ENCODE measurements at places on chromosomes 5 and 9.

DNA sequence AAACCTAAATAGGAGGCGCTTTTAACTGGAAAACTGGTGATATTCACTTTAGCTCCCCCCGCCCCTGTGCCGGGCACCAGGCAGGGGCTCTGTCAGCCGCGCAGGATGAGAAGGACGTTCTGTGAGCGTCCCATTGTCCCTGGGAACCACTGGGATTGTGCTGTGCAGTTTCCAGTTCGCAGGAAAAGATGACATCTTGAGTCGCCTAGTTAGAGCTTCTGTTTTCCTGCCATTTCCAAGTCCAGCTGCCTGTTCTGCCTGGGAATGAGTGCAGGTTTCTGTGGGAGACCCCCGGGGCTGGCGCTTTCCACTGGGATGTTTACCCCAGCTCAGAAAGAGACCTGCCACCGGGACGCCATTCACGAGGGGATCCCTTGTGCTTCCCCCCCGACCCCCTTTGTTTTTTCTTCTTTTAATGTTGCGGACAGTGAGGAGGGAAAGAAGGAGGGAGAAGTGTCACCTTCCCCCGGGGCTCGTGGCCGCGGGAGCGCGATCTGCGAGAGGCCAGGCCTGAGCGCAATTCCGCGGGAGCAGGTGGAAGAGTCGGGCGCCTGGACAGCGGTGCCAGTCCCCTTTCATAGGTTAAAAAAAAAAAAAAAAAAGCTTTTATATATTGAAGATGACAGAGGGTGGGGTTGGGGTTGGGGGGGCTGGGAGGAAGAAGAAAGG, 121.5 kb downstream of the RMI1 start:
- DNase-seq, result no peak

GRCh38 chr9:136185066-136185465, 19.9 kb downstream of the LHX3 start:
- DNase-seq, result no peak

- no peak for DNase-seq
Observed at GRCh38 chr5:1181451-1182359, 19.7 kb upstream of the SLC6A19 start.

DNA sequence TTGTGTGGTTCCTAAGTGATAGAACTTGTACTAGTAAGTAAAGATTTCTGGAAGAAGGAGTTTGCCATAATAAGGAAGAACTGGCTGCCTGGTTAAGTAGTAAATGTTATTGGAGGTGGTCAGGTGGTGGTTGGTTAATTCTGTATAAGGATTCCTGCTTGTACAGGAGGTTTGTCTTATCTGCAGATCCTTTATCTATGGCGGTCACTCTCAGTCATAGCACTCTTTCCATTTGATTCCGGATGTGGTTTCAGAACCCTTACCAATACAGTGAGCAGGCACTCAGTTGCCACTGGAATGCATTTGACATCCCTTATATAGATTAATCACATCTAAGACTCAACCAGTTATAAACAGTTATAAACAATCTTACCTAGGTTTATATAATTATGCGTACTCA, 50.3 kb downstream of the RAD50 start:
- DNase-seq, result no peak

- DNase-seq, result no peak
Observed at GRCh38 chr5:96284727-96285389, 148.2 kb downstream of the PCSK1 start.

DNA sequence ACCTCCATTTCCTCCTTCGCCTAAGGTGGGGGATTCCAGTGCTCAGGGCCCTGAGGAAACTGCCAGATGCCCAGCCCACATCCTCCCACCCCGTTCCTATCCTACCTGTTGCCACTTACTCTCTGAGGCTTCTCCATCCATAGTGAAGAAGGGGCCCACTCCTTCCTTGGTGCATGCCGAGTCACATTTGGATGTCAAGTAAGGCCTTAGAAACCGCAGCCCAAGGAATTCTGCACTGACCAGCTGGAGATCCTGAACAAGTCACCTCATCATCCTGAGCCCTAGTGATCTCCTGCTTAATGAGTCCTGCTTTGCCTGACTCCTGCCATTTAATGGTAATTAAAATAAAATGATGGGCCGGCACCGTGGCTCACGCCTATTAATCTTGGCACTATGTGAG, 6.7 kb upstream of the TNIP1 start:
- DNase-seq, result no peak

DNA sequence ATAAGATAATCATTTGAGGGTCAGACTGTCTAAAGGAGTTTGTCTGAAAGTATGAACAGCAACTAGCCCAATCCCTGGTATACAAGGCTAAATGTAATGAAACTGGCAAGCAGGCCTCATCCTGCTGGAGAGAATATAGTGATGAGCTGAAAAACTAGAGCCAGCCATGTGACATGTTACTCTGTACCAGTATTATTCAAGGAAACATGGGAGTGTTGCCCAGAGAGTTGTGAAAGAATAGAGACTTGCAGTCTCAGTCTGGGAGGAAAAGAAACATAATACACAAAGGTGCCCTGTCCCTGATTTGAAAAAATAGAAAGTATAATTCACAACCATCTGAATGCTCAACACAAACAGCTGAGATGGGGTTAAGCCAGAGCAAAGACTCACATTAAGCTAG, 37.9 kb upstream of the HTR1A start:
- no peak for DNase-seq

DNA sequence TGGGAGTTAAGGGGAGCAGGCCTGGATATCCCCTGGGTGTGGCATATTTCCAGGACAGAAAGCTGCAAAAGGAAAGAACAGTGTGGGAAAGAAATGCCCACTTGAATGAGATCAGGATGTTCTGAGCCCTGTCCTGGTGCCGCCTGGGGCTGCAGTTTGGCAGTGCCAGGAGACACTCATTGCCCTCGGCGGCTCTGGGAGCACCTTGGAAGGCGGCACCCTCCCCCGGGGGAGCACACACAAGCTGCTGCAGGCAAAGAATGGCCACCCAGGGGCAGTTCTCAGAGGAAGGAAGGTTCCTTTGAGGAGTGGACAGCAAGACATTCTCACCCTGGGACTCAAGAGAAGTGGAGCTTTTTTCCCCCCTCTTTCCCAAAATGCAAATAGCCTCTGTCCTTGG, 305.3 kb downstream of the NTRK2 start:
- no peak for DNase-seq

- no peak for DNase-seq
Observed at GRCh38 chr9:84405667-84406066, 65.1 kb upstream of the SLC28A3 start.

DNA sequence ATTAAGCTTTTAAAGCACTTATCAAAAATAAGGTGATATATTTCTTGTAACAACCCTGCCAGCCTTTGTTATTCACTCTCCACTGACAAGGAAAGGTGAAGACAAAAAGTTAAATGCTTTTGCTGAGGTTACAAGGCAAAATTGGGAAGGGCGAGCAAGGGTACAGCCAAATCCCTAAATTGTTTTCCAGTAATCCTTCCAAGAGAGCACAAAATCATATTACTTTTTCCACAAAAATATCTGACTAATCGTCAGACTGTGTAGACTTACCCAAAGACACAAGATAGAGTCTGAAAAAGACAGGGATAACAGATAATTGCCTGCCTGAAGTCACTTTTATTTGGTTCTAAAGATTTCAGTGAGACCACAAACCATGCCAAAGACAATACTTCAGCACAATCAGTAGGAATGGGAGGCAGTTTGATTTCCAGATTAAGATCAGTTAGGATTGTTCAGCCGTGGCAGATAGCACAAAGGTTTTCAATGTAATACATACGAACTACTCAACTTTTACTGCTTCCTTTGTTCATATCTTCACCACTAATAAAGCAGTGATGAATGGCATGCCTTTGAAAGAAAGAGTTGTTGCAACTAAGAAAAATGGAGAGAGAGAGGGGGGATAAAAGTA, 383.8 kb upstream of the TUSC1 start:
- no peak for DNase-seq

GRCh38 chr9:110580850-110581249, 1.3 kb upstream of the SVEP1 start:
- no peak for DNase-seq

DNA sequence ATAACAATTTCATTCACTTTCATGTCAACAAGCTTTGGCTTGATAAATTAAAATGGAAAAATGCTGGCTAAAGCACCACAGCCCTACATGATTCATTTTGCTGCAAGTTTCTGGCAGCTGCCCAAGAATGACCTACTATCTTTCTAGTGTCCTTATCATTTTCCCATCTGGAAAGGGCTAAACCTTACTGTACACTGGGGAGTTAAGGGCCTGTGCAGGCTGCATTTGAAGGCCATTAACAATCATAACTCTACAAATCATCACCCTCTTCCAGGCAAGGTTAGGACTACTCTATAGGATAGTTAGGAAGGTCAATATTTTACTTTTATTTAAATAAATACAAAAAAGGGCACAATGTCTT, 579.7 kb upstream of the ZNF608 start:
- peak; percentile 89 for DNase-seq

DNA sequence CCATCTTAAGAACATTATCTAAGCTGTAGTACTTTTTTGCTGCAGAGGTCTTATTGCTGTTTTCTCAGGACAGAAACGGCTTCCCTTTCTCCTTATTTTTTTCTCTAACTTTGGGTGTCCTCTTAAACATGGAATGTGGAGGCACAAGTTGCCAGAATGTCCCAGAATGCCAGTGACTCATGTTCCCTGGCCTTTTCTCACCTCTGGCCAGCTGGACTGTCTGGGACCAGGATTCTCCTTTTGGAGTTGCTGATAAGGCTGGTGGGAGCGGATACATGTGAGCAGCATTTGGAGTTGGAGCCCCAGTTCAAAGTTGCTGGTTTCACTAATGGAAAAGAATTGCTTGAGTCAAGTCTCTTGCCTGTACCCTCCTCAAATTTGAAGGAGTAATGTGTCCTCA, 112.8 kb downstream of the ARHGAP26 start:
- DNase-seq, result no peak

DNA sequence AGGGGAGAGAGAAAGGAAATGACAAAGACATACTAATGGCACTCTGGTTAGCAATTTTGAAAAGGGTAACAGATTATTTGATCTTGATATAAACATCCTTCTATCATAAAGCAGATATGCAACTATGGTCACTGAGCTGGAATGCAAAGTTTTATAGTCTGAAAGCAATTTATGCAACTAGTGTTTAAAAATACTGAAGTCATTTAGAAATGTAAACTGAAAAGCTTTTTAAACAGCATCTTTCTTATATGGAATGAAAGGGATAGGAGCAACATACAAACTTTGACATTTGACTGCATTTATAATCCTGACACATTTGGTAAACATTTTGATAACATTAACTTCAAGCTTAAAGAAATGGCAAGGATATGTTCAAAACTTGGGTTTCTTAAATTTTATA, 28.7 kb upstream of the ADAMTS19 start:
- DNase-seq, result no peak

- peak; percentile 83 for DNase-seq
Observed at GRCh38 chr9:137067860-137068538, 2.4 kb downstream of the SAPCD2 start.

DNA sequence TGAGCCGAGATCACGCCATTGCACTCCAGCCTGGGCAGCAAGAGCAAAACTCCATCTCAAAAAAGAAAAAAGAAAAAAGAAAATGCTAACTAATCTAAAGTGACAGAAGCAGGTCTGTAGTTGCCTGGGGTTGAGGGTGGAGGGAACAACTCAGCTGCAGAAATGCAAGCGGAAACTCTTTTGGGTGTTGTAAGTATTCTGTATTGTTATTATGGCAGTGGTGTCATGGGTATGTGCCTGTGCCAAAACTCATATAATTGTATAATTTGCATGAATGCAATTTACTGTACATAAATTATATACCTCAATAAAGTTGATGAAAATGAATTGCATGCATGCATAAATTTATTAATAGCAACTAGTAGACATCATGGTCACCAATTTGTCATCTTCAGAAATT, 23.0 kb upstream of the RPS23 start:
- DNase-seq, result no peak

DNA sequence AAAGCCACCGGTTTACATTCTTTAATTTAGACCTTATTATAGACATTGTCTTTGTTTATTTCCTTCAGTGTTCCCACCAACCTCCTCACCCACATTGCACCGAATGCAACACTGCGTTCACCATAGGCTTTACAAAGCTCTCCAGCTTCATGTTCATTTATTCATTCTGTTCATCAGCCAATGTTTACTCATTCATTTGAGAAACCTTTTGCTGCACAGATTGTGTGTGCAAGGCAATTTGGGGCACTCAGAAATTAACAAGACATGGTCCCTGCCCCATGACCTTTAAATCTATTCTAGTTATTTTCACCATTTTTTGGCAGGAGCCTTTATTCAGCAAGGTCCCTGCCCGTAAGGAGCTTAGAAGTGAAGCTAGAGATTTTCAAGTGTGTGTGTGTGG, 70.9 kb upstream of the RARS1 start:
- DNase-seq, result no peak

DNA sequence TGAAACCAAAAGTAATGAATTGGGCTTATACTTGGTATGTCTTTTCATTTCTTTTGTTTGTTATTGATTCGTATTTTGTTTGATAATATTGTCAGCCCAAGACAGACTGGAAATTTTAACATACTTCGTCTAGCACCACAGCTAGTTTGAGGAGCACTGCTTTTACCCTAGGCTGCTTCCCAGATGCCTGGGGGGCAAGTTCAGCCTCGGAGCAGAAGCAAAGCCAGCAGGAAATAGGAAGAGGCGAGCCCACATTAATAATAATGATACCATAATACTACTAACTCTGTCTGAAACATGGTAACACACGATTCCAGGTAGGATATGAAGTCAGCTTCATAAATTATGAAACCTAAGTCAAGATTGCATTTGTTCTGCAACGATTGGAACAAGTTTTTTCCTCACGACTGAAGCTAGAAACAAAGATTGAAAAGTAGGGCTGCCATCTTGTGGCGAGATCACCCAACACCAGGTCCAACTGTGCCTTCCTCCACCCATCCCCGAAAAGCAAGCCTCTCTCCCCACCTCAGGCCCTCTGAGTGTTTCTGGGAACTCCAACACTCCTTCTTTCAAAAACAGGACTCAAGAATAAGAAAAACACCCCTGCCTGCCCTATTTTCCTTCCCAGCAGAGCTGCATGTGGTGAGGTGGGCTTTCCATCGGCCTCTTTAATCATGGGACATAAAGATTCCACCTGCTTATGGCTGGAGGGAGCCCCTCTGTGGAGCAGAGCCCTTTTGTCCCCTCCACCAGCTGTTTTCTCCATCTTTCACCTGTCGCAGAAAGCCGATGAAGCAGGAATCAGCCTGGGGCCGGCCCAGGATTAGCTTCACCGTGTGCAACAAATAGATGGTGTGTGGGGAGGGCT, 236.4 kb downstream of the CAAP1 start:
- DNase-seq, result peak; percentile 10

DNA sequence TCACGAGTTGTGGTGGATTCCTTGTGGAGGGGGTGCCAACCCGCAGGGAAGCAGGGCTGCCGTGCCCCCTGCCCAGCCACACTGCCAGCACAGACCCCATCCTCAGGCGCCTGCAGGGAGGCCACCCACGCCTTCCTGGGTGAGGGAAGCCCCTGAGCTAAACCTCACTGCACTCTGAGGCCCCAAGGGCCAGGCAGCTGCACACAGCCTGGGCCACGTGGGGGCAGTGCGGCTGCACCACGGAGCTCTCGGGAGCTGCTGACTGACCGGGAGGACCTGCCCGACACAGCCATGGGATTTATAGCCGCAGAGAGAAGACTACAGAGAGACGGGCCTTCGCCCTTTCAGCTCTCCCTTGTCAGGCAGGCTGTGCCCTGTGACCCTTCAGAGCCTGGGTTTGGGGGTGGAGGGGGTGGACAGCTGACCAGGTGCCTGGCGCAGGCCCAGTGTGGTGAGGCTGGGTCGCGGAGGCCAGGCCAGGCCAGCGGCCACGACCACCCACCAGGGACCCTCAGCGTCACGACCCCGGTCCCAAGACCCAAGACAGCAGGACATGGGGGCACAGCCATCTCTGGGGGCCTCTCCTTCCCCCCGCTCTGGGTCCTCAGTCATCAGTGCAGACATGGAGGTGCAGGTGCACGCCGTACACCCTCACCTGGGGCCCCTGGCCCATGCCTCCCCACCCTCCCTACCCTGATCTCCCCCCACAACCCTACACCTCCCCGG, 4.3 kb upstream of the AHRR start:
- DNase-seq, result peak; percentile 71

Data from umbilical cord (tissue), 2 donors.